ENCODE measurements at places on chromosomes 2 and 18.

DNA sequence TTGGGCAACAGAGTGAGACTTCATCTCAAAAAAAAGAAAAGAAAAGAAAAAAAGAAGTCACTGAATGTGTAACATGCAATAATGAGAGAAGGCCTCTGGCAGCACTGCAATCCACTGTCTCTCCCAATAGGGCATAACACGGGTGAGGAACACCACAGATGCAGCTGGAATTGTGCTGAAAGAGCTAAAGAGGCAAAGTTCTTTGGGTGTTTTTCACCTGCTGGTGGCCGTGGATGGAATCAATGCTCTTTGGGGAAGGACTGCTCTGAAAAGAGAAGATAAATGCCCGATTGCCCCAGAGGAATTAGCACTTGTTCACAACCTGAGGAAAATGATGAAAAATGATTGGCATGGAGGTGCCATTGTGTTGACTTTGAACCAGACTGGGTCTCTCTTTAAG is 31.0 kb upstream of the CYBRD1 start:
- no peak for DNase-seq

GRCh38 chr2:151872463-151872862 is 44.2 kb upstream of the ARL5A start:
- no peak for DNase-seq

- no peak for DNase-seq
Observed at GRCh38 chr2:39468579-39469451, 31.7 kb upstream of the MAP4K3 start.

DNA sequence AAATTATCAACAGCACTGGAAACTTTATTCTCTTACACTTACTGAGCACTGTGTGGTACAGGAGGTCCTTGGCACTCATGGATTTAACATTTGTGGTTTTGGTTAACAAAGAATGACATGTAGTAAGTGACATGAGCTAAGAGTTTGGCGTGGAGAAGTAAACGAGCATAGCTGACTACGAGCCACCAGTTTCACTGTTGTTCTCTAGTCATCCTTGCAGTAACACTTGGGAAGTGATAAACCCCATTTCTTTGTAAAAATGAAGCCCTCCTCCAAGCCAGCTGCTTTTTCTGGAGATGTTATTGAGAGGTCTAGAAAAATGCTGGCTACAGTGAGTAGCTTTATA is 32.7 kb downstream of the QPCT start:
- DNase-seq: no peak

DNA sequence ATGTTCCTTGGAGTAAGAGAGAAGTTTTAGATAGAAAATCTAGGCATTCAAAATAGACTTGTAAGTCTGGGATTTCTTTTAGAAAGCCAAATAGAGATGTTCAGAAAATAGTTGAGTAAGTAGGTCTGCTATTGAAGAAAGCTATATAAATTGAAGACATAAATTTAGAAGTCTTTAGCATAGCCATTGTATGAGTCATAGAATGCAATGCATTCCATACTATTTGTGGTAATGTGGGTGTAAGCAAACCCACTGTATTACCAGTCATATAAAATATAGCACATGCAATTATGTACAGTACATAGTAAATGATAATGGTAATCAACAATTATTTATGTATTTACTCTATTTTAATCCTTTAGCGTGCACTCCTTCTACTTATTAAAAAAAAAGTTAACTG is 14.1 kb downstream of the MC4R start:
- no peak for DNase-seq

DNA sequence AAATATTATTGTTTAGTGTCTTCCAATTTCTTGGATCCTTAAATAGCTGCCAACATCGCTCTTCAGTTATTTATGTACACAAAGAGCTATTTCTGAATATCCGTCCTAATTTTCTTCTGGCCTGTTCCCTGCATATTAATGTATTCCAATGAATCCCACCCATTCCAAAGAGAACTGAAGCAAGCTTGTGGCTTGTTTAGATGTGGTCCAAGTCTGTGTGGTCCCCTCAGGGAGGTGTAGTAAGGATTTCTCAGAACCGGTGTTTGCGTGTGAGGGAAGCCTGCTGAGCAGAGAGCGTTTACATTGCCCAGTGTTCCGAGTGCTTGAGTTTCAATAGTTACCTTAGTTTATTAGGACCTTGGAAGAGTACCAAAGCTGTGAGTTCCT is 25.1 kb upstream of the IL1R1 start:
- DNase-seq: no peak

- DNase-seq: no peak
Observed at GRCh38 chr2:129587426-129588064, 391.9 kb upstream of the RAB6C start.

Data from stimulated activated CD4-positive, alpha-beta T cell treated with anti-CD3 and anti-CD28 coated beads, Interleukin-12 subunit alpha, Interleukin-12 subunit beta, amount 100 ng/mL, for 24 hours (primary cell).